A549 treated with RU486 at 1 μM for 4 hours (cell line): ENCODE measurements at places on chromosomes 3 and 15. TPM values are rescaled to one million over a fixed set of nuclear protein-coding genes. Genes with fewer than 3 reads are reported as not detected.

PP2D1 gene
- not detected in 5 replicates for total RNA-seq

GNAT1 gene
- not detected in 5 replicates for total RNA-seq

PLCB2 gene
- total RNA-seq = 0.68 to 1.4 TPM (median 0.82 TPM) in 5 replicates

GHRL gene
- not detected in 5 replicates for total RNA-seq
